DND-41 (cell line): ENCODE measurements at places on chromosomes 2 and 18.

DNA sequence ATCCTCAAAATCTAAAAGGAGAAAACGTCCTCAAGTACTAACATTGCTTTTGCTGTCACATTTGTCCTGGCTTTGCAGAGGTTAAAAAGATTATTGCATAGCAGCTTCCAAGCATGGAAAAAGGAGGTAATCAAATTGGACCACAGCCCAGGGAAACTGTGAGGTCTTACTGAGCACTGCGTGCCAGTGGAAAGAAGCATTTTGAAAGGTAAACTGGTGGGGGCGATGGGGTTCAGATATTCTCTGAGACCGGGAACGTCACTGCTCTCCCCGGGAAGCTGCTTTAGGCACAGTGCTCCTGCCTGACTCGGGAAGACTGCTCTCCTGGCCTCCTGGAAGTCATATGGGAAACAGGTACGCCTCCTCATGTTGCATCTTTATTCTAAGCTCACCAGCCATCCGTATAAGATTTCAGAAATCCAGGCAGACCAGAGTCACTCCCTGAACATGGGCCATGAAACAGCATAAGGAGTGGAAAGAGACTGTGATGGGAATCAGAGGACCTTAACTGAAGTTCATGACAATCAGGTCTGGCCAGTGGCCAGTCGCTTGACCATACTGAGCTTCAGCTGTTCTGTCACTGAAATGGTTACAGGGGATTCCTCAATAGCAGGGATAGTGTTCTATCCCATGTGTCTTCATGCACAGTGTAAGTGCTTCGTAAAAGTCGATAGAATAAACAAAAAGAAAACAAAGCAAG lies 284.1 kb downstream of the TRIB2 start:
- H3K4me3 ChIP-seq, result no peak overlapping the region
- H3K36me3 ChIP-seq, result no peaks in the 10 kb centered on the region
- H3K4me1 ChIP-seq, result peaks cover 22% of the 10 kb centered on the region
- peak overlapping the region; percentile 18; the same call in 1 of the 2 replicates for H3K27ac ChIP-seq
- no peak for DNase-seq

- H3K27me3 ChIP-seq, result no peaks in the 10 kb centered on the region
- DNase-seq, result peak; percentile 37
- no peak overlapping the region for H3K4me3 ChIP-seq
- H3K36me3 ChIP-seq, result no peaks in the 10 kb centered on the region
- H3K4me1 ChIP-seq, result peaks cover 39% of the 10 kb centered on the region
Measured at GRCh38 chr2:43191947-43192516, 34.4 kb downstream of the ZFP36L2 start.

GRCh38 chr2:238689871-238690389 lies 158.0 kb upstream of the TWIST2 start:
- H3K27ac ChIP-seq, result no peak overlapping the region
- H3K36me3 ChIP-seq, result no peaks in the 10 kb centered on the region
- H3K27me3 ChIP-seq, result peaks cover 11% of the 10 kb centered on the region
- DNase-seq, result no peak

GRCh38 chr2:85886590-85886989 lies 2.2 kb downstream of the ST3GAL5 start:
- no peak overlapping the region; the same call in 1 of the 2 replicates for H3K27ac ChIP-seq
- H3K36me3 ChIP-seq, result peaks cover 4% of the 10 kb centered on the region; the same call in 1 of the 2 replicates
- no peaks in the 10 kb centered on the region for H3K27me3 ChIP-seq
- DNase-seq, result no peak
- no peak overlapping the region for H3K4me3 ChIP-seq

- H3K27me3 ChIP-seq, result no peaks in the 10 kb centered on the region
- no peaks in the 10 kb centered on the region for H3K4me1 ChIP-seq
- H3K36me3 ChIP-seq, result peaks cover 71% of the 10 kb centered on the region
Measured at GRCh38 chr18:9521770-9522169, 46.5 kb downstream of the RALBP1 start.

GRCh38 chr2:165533331-165533730 lies 63.8 kb downstream of the CSRNP3 start:
- no peak overlapping the region for H3K27ac ChIP-seq
- no peaks in the 10 kb centered on the region for H3K27me3 ChIP-seq
- DNase-seq, result no peak
- H3K36me3 ChIP-seq, result no peaks in the 10 kb centered on the region

GRCh38 chr2:136381722-136382633 lies 264.0 kb upstream of the CXCR4 start:
- H3K27ac ChIP-seq, result peak overlapping the region; percentile 96
- peak overlapping the region; percentile 51 for H3K4me3 ChIP-seq
- H3K4me1 ChIP-seq, result peaks cover 60% of the 10 kb centered on the region
- peak; percentile 91 for DNase-seq

DNA sequence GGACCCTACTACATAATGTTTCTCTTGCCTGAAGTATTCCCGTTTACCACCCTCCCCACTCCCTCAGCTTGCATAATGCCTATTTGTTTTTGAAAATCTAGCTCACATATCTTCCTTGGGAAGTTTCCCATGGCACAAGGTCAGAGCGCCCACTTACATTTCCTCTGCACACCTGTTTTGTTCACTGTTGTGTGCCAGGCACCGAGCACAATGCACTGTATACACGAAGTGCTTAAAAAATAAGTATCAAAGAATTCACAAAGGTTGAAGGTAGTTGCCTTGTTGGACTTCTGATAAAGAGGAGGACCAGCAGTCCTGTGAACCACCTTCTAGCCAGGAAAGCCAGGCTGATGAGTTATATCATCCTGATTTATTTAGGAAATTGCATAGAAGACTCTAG lies 16.8 kb upstream of the RHOB start:
- no peak overlapping the region for H3K4me3 ChIP-seq
- peaks cover 22% of the 10 kb centered on the region for H3K27me3 ChIP-seq
- DNase-seq, result no peak
- no peak overlapping the region for H3K27ac ChIP-seq
- H3K4me1 ChIP-seq, result no peaks in the 10 kb centered on the region

- no peak for DNase-seq
- H3K4me1 ChIP-seq, result peaks cover 25% of the 10 kb centered on the region
- no peaks in the 10 kb centered on the region for H3K27me3 ChIP-seq
- no peaks in the 10 kb centered on the region for H3K36me3 ChIP-seq
- peak overlapping the region; percentile 48 for H3K27ac ChIP-seq
- no peak overlapping the region for H3K4me3 ChIP-seq
Measured at GRCh38 chr18:49207361-49207760, 253.1 kb downstream of the DYM start.
